ENCODE measurements at places on chromosomes 2 and 18. TPM values are rescaled to one million over a fixed set of nuclear protein-coding genes. Genes with fewer than 3 reads are reported as not detected.

GRCh38 chr18:21463718-21464117, 136.8 kb downstream of the ESCO1 start:
- peak; percentile 62 for DNase-seq

DNA sequence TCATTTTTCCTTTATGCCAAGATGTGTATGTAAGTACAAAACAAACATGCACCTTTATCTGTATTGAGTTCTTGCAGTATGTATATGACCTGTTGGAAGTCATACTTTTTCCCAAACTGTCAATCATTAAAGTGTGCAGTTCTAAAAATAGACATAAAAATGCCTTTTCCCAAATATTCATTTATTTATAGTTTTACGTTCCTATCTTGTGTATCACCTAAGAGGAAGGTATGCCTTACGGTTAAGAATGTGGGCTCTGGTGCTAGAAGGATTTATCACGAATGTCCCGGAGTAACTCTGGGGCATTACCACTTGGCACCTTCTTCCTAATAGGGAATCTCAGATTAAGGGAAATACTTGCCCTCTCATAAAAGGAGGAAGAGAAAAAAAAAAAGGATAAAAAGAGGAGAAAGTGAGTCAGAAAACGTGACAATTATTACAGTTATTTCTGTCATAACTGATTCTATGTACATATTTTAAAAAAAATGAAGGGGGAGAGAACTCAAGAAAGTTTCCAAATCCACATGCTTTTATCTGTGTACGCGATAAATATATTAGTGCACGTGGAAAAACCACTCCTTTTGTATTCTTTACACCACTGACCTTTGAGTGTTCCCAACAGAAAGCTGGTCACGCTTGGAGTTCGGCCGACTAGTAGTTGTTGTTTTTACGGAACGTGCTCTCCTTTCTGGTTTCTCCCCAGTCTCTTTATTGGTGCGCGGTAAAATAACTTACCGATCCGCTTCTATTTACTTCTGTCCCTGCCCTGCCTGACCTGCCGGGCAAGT, 721 bp downstream of the MCEE start:
- no peak for DNase-seq

INHBB gene
- 1.8 TPM for total RNA-seq

DNA sequence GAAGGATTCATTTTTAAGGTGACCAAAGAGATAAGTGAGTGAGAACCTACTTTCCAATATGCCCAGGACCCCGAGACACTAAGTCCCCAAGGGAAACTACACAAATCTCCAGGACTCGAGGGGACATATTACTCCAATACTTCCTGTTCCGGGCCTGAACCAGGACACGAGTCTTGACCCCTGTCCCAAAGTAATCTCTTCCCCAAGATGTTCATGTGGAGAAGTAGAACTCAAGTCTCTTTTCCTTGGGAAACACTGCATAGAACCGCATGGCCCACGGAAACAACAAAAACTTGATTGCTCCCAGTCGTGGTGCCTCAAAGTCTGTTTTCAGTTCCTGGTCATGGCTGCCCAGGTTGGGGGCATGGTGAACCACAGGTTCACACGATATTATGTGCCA, 87.2 kb upstream of the ZEB2 start:
- DNase-seq: no peak

- DNase-seq: no peak
Measured at GRCh38 chr18:49139766-49140165, 189.0 kb upstream of the SMAD7 start.

GRCh38 chr2:237955640-237956401, 11.0 kb upstream of the UBE2F start:
- DNase-seq: no peak

GRCh38 chr18:52353589-52353988, 13.6 kb downstream of the DCC start:
- DNase-seq: no peak

PRSS56 gene
- total RNA-seq: not detected

EFEMP1 gene
- 69.2 TPM for total RNA-seq

GRCh38 chr2:48569433-48569832, 39.5 kb downstream of the STON1 start:
- no peak for DNase-seq

- no peak for DNase-seq
Measured at GRCh38 chr2:22944143-22944542, 440.8 kb upstream of the KLHL29 start.

DNA sequence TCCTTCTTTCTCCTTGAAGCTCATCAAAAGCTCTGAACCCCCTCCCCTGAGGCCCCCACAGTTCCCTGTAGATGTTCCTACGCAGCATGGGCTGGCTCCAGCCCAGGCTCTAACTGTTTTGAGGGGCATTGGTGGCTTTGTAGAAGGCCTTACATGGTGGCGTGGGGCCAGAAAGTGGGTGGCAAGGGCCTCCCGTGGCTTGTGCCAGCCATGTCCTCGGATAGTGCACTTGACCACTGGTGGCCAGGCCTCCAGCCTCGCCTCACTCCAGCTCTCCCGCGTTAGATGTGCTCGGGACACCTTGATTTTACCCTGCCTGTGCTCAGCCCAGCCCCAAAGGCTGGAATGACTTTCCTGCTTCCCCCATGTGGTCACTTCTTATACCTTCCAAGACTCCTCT, 92.9 kb downstream of the TWIST2 start:
- no peak for DNase-seq

DNA sequence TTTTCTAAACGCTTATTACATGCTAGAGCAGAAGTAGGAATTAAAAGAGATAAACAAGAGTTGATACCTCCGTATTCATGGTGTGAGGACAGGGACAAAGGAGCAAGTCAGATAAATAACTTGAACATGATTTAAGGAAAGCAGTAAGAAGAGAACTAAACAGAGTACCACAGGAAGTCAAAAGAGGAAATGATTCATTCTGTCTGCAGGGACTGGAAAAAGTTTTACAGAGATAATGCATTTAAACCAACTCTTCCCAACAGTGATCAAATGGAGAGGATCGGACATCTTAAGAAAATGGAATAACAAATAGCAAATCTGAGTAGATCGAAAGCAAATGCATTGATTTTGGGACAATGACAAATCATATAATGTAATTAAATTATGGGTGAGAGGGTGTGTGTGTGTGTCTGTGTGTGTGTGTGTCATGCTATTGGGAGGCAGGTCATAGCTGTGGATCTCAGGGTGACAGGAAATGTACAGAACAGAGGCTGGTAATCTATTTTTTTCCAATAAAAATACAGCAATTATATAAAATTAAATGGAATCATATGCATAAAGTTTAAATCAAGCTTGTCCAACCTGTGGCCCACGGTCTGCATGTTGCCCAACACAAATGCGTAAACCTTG, 113.4 kb downstream of the MC4R start:
- DNase-seq: no peak

CIDEA gene
- not detected for total RNA-seq

ZAP70 gene
- total RNA-seq: not detected

DNA sequence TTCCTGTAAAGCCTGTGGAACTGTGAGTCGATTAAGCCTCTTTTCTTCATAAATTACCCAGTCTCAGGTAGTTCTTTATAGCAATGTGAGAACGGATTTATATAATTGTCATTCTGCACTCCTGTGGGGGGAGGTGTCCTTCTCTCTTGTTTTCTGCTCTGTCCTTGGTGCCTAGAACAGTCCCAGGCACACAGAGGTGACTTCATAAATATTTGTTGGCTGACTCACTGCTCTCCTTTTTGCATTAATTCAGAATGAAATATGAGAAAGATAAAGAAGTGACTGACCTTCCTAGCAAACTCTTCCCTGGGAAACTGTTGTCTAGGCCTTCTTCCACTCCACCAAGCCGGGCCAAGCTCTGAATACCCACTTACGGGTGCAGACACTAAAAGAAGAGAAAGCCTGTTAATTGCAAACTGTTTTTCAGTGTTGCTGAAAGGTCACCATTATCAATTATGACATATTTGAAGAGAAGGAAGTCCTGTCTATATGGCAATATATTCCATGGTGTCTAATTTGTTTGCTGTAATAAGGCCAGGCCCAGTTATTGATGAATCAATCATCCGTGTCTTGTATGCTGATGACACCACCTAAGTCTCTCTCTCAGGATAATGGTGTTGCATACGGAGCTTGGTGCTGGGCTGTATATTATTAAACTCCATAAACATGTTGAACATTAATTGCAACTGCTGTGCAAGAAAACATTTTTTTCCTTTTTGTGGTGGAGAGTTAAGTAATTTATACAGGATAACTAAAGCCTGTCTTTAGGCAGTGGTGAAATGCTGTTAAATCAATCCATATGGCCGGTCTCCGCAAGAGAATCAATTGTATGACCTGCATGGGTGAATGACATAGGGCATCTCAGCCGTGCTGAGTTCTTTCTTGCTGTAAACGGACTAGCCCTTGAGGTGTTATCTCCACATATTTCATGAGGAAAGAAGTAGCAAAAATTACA, 567.5 kb downstream of the SLC4A3 start:
- DNase-seq: no peak

GPR45 gene
- total RNA-seq: not detected

- no peak for DNase-seq
Measured at GRCh38 chr2:107359021-107359420, 467.7 kb upstream of the RGPD4 start.

TUBB8B gene
- total RNA-seq: not detected

- DNase-seq: no peak
Measured at GRCh38 chr18:58148954-58149471, 105.0 kb downstream of the NEDD4L start.

DNA sequence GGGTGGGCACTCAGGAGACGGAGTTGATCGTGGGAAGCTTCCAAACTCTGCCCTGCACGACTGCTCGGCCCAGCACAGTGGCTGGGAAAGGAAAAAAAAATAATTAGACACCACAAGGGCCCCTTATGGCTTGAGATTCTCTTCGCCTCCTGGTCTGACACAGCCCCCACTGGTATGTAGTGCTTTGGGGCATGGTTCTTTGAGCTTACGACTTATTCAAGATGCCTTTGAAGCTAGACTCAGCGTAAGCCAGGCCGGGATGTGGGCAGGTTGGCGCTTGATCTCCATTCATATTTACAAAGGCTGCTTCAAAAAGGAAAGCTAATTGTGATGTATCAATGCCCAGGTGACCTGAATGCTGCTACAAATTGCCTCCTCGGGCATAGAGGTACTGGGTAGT, 50.5 kb downstream of the CXCR4 start:
- no peak for DNase-seq

SCN2A gene
- 0.94 TPM for total RNA-seq

IL1RN gene
- 0.86 TPM for total RNA-seq

- DNase-seq: no peak
Measured at GRCh38 chr2:55672630-55673029, 21.0 kb downstream of the PNPT1 start.

IL1RL2 gene
- total RNA-seq: not detected

GRCh38 chr2:120293096-120294007, 40.7 kb downstream of the RALB start:
- DNase-seq: no peak

ARHGAP15 gene
- total RNA-seq: not detected

- peak; percentile 57 for DNase-seq
Measured at GRCh38 chr18:9673296-9674251, 34.5 kb upstream of the RAB31 start.

HAUS1 gene
- 49.6 TPM for total RNA-seq

Data from MG63 (cell line).